Suprapubic skin (tissue), 4 donors: ENCODE measurements at places on chromosomes 3 and 15.

- no peak for DNase-seq
Observed at GRCh38 chr3:4979428-4980228, at the start of gene BHLHE40. Gene BHLHE40 (plus strand): TSS chr3:4979437. CDS start chr3:4979719, 282 bp downstream.

DNA sequence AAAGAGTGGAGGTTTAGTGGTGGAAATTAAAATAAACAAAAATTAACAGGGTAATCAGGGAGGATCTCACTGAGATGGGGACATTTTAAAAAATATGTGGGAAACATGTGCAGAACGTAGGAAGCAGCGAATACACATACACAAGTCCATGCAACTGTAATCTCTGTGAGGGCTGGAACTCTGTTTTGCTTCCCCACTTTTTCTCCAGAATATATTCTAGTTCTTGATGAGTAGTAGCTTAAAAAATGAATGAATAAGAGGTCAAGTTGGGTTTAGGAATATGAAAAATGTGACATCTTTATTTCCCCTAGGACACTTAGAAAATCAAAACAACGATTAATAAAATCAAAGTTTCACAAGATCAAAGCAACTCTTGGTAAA, 312.2 kb upstream of the ZNF717 start:
- no peak for DNase-seq

- DNase-seq: no peak
Observed at GRCh38 chr15:96327155-96327741, 3.3 kb upstream of the NR2F2 start.

DNA sequence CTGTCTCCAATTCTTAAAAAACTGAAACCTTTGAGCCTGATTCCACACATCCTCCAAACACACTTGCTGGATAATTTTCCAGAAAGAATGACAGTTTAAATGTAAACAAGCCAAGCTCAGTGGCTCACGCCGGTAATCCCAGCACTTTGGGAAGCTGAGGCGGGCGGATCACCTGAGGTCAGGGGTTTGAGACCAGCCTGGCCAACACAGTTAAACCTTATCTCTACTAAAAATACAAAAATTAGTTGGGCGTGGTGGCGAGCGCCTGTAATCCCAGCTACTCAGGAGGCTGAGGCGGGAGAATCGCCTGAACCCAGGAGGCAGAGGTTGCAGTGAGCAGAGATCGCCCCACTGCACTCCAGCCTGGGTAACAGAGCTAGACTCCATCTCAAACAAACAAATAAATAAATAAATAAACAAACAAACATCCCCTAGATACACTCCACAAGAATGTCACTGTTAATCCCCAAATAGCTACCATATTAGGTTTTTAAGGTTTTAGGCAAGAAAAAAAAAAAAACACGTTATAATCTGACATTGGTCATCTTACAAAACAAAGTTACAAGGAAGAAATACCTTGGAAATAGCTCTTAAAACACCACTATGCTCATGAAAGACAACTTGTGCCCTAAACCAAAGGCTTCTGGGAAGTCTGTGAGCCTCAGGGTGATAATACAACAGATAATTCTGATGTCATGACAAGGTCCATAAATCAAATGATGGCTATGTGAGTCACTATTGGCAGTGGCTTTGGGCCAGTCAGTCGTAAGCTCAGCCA, 13.2 kb downstream of the TNIK start:
- DNase-seq: no peak

DNA sequence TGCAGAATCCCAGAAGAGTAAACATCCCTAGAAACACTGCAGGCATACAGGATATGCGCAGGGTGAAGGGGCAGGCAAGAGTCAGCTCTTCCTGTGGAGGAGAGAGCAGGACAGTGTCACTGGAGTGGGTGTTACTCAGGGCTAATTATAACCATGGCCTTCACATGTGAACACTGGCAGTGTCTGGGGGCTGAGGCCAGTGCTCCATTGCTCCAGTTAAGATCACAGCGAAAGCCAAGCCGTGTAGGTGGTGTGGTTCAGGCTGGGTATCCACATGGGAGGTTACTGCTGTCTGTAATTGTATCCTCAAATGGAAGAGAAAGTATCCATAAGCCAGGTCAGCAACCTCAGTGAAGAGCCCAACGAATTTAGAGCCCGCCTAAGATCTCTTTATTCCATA, 84.6 kb downstream of the MESD start:
- DNase-seq: no peak

- no peak for DNase-seq
Observed at GRCh38 chr3:33941804-33942203, 143.4 kb downstream of the PDCD6IP start.

DNA sequence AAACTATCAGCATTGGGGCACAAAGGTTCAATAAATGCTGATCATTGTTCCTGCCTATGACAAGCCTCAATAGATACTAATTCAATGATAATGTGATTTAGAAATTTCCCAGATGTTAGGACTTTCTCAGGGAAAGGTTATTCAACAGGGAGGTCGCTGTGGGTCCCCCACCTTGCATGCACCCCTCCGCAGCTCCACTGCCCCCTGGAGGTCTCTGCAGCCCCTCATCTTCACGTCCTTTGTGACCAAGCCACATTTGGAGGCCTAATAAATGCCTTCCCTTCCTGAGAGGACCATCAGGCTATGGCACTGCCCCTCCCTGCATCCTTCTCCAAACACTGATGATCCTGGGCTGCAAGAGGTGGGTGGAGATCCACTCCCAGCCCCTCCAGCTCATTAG, 50.2 kb downstream of the NOX5 start:
- DNase-seq: no peak

DNA sequence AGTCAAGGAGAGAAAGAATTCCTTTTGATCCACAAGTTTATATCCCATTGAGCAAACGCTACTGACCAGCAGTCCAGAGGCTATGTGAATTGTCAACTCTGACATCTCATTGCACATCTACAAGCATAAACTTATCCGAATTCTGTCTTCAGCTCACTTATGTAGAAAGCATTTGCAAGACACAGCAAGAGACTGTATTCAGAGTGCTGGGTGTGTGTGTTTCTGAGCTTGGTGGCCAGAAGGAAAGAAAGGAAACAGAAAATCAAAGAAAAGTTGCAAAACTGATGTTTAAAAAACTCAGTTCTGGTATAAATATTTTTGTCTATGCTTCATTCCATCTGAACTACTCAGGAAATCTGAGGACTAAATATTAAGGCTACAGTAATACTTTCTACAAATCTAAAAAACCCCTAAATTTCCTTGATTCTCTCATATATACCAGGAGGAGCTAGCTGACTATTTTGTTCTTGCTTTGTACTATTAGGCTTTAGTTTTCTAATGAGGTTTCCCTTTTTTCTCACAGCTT, 45.5 kb downstream of the LSAMP start:
- DNase-seq: no peak

- no peak for DNase-seq
Observed at GRCh38 chr3:55288657-55289056, 198.4 kb downstream of the WNT5A start.

DNA sequence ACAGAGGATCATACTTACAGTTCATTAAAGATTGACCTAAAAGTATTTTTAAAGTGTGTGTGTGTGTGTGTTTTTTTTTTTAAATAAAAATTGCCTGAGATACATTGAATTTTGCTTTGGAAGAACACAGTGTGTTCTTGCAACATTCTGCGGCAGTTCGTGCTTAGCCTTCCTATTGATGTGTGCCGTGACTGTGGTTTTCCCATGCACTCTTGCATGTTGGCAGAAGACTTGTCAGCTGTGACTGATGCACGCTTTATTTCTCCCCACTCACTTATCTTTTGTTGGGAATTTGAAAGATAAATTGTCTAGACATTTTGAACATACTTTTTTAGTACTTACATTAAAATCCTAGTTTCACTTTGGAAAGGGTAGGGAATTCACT, 136.3 kb upstream of the LRRFIP2 start:
- no peak for DNase-seq
